ENCODE measurements at places on chromosomes 2 and 18.

DNA sequence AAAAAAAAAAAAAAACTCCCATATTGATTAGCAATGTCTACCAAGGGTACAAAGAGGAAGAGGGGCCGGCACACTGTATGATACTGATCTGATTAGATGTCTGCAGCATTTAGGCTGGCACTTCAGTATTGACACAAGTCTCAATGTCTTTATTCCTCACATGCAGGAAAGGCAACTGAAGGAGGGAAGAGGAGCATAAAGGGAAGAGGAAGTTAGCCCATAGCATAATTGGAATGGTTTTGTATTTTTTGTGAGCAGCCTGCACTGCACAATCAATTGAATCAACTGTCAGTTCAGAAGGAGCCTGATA lies 79.0 kb downstream of the DNER start:
- no peak for DNase-seq

- no peak for DNase-seq
These were observed 22.5 kb downstream of the CFLAR start for GRCh38 chr2:201138401-201138970.

DNA sequence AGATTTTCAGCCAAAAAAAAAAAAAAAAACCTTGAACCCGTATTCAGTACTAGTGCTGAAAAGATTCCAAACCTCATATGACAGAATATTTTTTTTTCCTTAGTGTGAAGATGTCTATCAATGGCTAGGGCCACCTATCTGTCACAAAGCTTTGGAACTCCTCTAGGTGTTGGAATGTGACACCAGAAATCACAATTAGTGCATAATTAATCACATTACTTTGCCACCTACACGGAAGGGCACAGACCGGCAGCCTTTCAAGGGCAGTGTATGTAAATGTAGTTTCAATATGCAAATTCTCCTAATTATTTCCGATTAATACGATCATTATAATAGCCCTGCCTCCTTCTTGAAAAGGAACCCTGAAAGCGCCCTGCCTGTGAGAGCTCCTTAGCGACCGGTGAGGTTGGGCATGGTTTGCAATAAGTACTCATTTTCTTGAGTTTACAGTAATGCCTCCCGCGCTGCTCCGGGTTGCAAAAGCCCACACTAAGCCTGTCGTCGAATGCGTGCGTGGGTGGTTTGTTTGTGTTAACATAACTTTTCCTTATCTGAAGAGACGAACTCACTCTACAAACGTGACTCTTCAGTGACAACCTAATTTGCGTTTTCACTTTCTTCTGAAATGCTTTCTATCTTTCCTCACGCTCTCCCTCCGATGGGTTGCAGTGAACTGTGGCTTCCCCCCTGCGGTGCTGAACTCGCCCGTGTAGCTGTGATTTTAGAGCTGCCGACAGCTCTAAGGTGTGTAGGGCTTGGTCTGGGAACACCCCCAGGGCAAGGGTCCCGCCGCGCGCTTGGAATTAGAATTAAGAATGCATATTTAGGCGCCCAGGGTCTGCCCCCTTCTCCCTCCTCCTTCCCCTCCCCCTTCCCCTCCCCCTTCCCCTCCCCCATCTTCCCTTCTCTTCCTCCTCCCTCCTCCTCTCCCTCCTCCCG lies 765 bp upstream of the ID2 start:
- peak; percentile 93 for DNase-seq

DNA sequence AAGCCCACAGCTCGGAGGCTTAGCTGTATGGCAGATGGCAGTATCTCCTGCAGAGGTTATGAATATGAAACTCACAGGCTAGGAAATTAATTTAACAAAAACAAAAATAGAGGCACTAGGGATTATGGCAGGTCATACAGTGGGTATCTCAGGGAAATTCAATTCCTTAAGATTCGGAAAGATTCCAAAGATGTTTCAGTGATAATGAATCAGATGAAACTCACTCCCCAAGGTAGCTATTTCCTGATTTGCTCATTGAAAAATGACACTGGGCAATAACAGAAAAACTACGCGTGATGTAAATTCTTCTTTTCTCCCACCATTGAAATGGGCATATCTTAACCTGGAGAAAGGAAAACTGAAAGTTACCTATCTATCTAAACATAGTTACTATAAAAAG lies 414.1 kb downstream of the STK39 start:
- DNase-seq, result no peak

GRCh38 chr2:28352610-28353195 lies 40.0 kb upstream of the FOSL2 start:
- no peak for DNase-seq

DNA sequence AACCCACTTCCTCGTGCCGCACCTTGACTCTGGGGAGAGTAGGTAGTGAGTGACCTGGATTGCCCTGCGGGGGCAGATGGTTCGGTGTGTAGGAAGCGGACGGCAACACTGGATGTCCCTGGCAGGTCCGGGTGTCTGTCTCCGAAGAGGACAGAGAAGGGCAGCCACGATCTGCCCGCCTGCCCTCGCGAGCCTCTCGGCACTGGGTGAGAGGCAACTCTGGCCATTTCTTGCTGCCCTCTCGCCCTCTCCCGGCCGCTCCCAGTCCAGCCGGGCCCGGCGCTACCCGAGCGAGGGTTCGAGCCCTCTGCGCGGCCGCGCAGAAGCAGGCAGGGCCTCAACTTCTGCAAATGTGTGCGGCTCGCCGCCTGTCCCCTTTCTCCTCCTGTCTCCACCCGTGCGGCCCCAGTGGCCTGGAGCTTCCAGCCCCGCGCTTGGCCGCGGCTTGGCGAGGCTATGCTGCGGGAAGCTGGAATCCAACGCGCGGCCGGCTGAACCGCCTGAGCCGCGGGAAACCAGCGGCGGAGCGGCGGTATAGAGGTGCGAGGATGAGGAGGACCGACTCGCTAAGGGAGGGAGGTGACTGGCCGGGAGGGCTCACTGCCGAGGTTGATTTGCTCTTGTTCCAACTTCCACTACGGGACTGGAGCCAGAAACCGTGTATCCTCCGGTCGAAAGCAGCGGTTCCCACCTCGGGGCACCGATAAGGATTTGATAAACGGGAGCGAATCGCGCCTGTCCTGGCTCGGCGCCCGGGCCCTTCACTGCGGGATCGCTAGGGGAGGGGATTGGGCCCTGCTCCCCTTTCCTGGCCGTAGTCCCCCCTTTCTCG lies 1.5 kb downstream of the EPAS1 start:
- DNase-seq, result peak; percentile 68

GRCh38 chr2:67851016-67851415 lies 211.8 kb downstream of the C1D start:
- DNase-seq, result no peak

DNA sequence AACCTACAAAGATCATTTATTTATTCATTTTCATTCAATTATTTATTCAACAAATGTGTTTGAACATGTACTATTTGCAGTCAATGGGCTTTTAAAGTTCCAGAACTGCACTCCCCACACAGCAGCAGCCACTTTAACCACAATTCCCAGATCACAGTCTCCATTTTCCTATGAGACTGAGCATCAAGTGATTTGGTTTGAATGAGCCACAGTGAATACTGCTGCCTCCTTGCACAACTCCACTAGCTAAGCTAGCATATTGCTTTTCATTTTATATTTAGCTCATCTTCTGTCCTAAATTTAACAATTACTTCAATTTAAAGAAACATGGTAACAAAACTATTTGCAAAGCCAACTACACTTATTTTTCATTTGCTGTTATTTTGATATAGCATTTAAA lies 353.4 kb upstream of the VRK2 start:
- DNase-seq, result no peak

DNA sequence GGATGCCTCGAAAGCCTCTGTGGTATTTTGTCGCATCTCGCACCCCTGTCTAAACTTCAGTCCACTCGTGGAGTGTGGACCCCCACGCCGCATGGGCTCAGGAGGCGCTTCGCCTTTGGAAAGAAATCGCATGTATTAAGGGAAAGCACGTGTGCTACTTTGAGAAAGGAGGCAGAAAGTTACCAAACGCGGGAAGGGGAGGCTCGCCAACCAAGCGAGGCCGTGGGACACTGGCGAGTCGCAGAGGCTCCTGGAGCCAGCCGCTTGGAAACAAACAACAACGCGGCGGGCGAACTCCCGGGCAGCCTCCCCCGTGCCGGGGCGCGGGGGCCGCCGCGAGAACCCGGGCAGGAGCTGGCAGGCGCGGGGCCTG lies 455 bp upstream of the AGAP1 start:
- DNase-seq, result no peak

- DNase-seq, result peak; percentile 24
These were observed at the start of gene ADD2 for GRCh38 chr2:70767699-70768589. TSS of gene ADD2 (minus strand) at chr2:70768200. CDS start at chr2:70706408, 61,792 bp downstream.

All from adipocyte (in vitro differentiated cells).